ENCODE measurements at places on chromosomes 6 and 20. TPM values are rescaled to one million over a fixed set of nuclear protein-coding genes. Genes with fewer than 3 reads are reported as not detected.

The OPRM1 gene
- not detected for total RNA-seq

The ZNF341 gene
- total RNA-seq = 2.8 TPM

DNA sequence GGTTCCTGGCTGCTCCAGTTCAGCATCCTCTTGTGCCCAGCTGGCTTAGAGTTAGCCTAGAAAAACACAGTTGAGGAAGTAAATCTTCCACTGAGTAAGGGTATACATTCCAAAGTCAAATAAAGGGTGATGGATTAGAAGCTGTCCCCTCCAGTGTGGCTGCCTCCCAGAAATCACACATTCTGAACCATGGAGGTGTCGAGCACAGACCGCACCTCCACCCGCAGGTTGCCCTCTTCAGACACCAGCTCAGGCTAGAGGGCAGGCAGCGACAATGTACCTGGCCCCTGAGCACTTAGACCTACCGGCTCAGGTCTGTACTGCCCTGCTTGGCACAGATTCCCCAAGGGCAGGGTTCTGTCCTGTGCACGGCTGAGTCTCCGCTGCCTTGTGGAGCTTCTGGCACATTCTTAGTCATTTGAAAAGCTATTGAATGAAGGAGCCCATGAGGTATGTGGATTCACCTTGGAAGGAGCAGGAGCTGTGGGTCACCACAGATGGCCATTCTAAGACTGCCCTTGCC is 118.1 kb downstream of the FAM120B start:
- peak; percentile 54 for DNase-seq
- H3K4me1 ChIP-seq = peaks cover 6% of the 10 kb centered on the region
- H3K4me3 ChIP-seq = no peak overlapping the region
- H3K36me3 ChIP-seq = no peaks in the 10 kb centered on the region
- H3K27ac ChIP-seq = no peak overlapping the region

DNA sequence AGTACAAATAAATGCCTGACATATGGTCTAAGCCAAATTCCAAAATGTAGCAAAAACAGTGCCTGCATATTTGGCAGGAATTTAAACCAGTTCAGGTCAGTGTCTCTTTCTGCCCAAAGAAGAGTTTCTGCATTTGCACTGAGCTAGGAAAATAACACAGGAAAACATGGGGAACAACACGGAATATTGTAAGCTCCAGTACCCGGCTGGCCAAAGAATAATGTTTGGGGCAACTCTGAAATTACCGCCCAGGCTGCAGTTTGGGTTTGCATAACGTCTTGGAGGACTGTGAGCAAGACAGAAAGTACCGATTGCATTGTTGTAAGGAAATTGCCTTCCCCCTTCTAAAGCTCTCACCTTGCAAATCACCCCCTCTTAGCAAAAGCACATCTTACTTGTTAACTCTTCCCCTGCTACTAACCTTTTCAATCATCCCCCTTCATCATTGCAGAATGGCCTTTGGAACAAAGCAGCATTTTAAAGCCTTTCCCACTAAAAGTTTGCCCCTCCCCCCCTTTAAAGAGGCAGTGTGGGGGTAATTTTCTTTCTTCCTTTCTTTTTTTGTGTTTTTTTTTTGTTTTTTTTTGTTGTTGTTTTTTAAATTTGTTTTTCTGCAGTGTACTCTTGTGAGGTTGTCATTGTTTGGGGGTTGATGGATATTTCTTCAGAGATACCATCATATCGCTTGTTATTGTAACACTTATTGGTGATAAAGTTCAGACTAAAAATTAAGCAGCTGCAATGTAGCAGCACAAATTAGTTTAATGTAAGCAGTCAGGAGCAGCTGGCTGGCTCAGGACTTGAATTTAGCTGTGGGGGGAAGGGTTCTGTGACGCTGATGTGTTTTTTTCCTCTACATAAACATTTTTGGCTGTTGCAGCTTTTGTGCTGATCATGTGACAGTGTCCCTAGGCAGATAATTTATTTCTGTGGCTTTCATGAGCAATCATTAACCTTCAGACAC is 100.0 kb upstream of the CITED2 start:
- H3K27ac ChIP-seq = peak overlapping the region; percentile 89
- no peak for DNase-seq
- no peaks in the 10 kb centered on the region for H3K36me3 ChIP-seq
- peaks cover 31% of the 10 kb centered on the region for H3K4me1 ChIP-seq
- no peaks in the 10 kb centered on the region for H3K27me3 ChIP-seq

DNA sequence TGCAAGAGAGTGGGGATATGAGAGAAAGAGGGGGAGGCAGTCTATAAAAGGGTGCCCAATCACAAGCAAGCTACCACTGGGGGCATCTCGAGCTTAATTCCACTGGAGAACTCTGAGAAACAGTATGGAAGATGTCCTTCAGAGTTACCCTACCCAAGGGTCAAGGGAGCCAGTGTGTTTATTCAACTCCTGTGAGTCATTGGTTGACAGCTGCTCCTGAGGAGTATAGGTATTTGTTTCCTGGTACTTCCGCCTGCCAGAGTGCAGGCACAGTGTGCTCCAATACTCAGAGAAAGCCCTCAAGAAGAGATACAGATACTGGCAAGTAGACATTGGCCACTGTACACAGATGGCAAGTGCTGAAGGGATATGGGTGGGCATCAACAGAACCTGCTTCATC is 49.5 kb downstream of the ARHGAP40 start:
- H3K27me3 ChIP-seq = peaks cover 55% of the 10 kb centered on the region
- no peaks in the 10 kb centered on the region for H3K36me3 ChIP-seq
- H3K4me3 ChIP-seq = no peak overlapping the region
- DNase-seq = no peak
- H3K4me1 ChIP-seq = peaks cover 6% of the 10 kb centered on the region

All from chondrocyte (in vitro differentiated cells).